T-helper 9 cell (primary cell): ENCODE measurements at places on chromosomes 2 and 18.

- DNase-seq: no peak
Observed at GRCh38 chr2:79887747-79888374, 375.0 kb downstream of the CTNNA2 start.

- no peak for DNase-seq
Observed at GRCh38 chr2:54601339-54601738, 122.1 kb upstream of the EML6 start.

- no peak for DNase-seq
Observed at GRCh38 chr18:3323900-3324299, 62.0 kb downstream of the MYL12B start.

DNA sequence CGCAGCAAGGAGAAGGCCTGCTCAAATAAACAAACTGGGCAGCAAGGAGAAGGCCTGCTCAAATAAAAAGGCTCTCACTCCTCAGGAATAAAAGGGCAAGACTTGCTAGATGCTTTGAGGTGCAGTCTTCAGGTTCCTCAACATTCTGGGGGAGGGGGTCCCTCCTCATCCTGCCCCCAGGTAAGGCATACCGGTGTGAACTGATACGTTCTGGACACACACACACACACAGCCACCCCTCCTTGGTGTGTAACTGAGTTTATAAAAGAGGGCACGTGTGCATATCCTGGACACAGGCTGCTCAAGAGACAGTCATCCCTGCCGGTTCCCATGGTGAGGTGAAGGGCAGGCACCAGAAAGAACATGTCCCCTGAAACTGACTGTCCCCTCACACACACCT lies 4.5 kb downstream of the TEX261 start:
- no peak for DNase-seq

GRCh38 chr2:233803292-233803911 lies 25.3 kb downstream of the MROH2A start:
- DNase-seq: no peak

DNA sequence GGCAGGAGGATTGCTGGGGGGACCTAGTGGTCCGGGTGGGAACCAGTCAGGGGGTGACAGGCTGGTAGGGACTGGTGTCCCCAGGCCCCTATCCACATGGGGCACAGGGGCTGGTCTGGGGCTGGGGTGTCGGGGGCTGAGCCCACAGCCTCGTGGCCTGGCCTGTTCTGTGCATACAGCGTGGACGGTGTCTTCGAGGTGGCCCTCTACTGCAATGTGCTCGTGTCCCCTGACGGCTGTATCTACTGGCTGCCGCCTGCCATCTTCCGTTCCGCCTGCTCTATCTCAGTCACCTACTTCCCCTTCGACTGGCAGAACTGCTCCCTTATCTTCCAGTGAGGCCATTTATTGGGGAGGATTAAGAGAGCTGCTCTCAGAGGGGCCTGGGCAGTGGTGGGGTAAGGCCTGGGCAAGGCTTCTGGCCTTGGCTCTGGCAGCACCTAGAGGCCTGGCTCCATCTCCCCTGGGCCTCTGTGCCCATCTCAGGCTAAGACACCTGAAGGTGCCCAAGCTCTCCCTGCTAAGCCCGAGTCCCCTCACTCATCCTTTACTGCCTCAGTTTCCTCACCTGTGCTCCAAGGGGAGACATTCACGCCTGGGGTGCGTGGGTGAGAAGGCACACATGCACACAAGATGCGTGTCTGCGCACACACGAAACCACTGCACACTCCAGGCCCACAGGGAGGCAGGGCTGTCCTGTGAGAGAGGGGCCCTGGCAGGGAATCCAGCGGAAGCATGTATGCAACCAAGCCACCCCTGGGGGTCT lies 1.9 kb downstream of the CHRNG start:
- DNase-seq: no peak

GRCh38 chr18:6482198-6482977 lies 67.7 kb upstream of the L3MBTL4 start:
- DNase-seq: no peak

DNA sequence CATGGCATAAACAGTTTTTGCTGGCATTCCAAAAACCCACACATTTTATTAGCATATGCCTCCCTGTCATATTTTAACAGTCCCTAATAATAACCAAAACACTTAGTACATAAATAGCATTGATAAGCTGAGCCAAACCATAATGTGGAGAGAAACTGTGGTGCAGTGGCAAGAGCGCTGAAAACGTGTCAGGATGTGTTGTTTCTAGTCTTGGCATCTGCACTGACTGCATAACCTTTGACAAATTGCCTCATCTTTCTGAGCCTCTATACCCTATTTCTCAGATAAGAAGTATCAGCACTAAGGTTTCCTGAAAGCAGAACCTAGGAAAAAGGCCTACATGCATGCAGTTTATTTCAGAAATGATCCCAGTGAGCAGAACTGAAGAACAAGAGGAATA lies 41.4 kb downstream of the RAD51AP2 start:
- DNase-seq: no peak

DNA sequence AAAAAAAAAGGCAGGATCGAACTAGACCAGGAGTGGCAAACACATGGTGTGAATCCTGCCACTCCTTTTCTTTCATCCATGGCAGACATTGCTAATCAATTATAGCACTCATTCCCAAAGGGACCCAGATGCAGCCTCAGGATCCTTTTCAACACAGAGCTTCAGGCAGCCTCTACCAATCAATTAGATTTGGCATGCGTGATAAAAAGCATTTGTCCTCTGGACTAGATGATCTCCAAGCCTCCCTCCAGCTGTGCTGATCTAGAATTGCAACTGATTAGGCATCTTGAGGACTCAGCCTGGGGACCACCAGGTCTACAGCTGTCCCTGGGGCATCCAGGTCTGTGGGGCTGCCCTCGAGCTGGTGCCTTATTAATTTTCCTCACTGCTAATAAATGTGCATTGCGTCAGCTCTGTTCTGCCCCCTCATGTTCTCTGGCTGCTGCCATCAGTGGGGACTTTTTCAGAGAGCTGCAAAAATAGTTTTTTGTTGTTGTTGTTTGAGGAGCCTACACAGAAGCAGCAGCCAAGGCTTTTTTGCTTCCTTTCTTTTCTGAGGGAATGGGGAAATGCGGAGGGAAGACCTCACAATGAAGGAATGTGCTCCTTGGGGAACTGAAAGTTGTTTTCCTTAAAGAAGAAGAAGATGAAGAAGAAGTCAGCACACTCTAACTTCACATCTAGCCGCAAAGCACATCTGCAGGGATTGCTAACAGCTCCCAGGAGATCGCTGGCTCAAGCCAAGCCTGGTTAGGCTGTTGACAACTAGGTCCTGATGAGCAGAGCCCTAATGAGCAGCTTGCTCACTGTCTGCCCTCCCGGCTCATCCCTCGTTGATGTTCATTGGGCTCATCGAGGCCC lies 8.8 kb upstream of the ATOH8 start:
- no peak for DNase-seq

DNA sequence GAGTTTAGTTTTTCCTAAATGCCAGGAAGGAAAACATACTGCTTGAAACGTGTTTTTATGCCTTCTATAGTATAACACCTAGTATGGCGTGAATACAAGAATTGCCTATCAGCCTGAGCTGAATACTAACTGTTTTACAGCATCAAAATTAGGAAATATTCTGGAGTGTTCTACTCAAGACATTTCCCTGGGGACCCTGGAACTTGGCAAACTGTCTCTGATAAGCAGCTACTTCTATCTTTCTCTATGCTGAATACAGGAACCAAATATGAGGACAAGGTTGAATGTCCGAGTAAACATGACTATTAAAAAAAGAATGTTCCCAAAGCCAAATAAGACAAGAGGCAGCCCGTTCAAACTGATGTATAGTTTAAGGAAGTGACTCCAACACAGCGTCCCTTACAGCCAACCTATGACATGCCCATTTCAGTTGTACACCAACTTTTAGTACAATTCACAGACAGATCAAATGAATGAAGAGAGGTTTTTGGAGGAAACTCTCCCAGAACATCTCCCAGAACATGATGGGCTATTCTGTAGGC lies 951.3 kb upstream of the ACVR2A start:
- DNase-seq: no peak

- DNase-seq: peak; percentile 77
Observed at GRCh38 chr2:110204408-110205385, at the start of gene NPHP1. NPHP1 (minus strand) TSS chr2:110205013; CDS start chr2:110204968, 45 bp downstream.

GRCh38 chr2:102013206-102014040 lies 21.7 kb downstream of the IL1R2 start:
- DNase-seq: no peak

- no peak for DNase-seq
Observed at GRCh38 chr2:15010346-15010745, 377.8 kb downstream of the LRATD1 start.

GRCh38 chr2:200373973-200374416 lies 67.5 kb downstream of the SPATS2L start:
- peak; percentile 5 for DNase-seq

GRCh38 chr2:88180605-88181240 lies 10.6 kb downstream of the THNSL2 start:
- no peak for DNase-seq

DNA sequence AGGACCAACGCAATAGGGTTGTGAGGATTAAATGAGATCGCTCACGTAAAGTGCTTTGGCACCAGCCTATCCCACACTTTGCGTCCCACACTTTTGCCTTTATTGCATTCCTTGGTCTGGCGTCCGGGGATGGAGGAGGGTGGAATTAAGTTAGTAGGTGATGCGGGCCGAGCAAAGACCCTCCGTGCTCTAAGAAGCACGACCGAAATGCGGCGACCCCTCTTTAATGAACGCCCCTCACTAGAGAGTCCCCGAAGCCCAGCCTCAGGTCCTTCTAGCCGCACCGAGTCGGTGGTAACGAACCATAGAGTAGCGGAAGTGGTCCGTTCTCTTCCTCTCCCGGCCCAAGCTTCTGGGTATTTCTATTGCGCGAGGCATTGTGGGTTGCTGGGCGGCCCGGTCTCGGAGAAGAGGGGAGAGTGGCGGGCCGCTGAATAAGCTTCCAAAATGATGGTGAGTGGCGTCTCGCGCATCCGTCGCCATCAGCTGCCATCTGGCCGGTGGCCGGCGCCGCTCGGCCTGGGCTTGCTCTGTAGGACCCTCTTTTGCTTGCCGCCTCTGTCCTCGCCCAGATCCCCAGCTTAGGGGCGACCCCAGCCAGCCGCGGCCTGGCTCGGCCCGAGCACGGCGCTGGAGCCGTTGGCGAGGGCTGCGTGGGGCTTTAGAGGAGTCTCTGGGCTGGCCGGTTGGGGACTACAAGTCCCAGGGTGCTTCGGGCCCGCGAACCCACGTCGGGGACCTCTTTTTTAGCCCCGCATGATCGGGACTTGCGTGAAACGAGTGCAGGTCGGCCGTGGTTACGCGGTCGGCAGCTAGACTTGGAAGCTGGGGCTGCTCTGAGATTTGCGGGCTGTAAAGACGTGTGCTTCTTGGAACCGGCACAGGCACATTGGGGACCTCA lies at the start of gene CCT7:
CCT7 (plus strand) TSS at position 377 of the 901 bp plus-strand sequence; CDS start at position 448, 71 bp downstream.
- peak; percentile 76 for DNase-seq

GRCh38 chr2:225569995-225570394 lies 170.5 kb downstream of the NYAP2 start:
- no peak for DNase-seq

DNA sequence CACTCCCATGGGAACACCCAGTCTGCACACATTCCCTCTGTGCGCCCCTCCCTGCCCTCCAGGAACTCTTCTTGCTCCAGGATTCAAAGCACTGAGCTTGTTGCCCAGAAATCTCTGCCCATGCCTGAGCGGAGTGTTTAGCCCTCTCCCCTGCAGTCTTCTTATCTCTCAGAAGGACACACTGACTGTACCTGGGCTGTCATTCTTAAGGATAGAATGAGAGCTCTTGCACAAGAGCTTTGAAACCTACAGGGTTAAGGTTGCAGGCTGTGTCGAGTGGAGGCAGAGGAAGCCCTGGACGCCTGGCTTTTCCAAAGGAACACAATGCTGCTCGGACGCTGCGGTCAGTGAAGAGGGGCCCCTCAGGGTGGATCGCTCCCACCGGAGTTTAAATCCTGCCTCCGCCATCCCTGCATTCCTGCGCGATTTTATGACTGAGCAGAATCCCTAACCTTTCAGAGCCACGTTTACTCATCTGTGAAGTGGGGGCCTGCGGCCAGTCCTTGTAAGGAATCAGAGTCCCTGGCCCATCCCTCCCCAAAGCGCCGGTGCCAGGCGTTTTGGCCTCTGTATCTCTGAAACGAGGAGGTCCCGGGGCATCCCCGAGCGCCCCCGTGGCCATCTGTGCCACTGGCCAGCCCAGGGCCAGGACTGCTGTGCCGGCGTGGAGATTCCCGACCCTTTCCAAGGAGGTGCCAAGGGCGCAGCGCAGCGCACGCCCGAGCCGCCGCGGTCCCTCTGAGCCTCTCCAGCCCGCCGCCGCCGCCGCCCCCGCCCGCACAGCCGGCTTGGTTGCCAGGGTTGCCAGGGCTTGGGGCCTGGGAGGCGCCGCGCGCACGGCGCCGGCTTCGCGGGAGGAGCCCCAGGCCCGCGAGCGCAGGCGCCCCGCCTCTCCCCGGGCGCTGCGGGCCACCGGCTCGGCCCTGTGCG lies 58.9 kb downstream of the FAM168B start:
- no peak for DNase-seq

DNA sequence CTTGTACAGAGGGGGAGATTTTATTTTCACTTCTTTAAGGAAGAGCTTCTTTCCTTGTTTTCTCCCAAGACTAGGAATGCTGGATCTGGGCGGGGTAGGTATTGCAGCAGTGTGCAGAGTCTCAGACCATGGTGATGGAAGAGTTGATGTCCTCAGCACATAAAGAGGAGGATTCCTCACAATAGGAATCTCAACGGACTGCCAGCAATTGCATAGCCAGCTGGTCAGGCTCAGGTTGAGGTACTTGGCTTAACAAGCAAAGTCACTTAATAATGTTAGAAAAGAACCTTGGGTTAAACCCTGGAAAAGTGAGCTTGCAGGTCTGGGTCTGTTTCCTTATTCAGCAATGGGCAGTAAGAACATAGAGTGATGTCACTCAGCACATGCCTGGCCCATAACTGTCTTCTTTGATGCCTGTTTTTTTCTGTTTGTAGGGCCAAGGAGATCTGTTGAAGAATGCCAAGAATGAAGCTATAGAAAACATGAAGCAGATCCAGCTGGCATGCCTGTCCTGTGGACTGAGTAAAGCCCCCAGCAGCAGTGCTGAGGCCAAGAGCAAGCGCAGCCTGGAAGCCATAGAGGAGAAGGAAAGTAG lies 342.1 kb downstream of the PLCL1 start:
- DNase-seq: no peak

- no peak for DNase-seq
Observed at GRCh38 chr2:34069604-34070003, 470.5 kb upstream of the FAM98A start.

DNA sequence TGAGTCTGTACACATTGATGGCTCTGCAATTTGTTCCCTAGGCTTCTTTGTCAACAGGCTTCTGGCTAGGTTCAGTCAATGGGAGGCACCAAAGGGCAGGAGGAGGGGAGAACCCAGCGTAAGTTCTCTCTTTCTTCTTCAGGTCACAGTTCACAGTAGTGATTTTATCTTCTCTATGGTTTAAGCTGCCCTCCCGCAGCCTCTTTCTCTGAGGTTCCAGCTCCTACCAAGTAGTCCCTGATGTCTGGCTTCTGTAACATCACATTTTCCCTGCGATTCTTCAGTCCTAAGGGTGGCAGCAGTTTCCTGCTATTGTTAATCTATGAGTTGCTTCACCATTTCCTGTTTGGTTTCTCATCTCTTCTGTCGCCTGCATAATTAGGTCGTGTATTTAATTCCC lies 107.4 kb downstream of the CPO start:
- DNase-seq: no peak
